NCI-H2171 (cell line): ENCODE measurements at places on chromosomes 12 and 14.
A peak's percentile ranks its signal among the peaks of the same experiment; 100 is the strongest.

DNA sequence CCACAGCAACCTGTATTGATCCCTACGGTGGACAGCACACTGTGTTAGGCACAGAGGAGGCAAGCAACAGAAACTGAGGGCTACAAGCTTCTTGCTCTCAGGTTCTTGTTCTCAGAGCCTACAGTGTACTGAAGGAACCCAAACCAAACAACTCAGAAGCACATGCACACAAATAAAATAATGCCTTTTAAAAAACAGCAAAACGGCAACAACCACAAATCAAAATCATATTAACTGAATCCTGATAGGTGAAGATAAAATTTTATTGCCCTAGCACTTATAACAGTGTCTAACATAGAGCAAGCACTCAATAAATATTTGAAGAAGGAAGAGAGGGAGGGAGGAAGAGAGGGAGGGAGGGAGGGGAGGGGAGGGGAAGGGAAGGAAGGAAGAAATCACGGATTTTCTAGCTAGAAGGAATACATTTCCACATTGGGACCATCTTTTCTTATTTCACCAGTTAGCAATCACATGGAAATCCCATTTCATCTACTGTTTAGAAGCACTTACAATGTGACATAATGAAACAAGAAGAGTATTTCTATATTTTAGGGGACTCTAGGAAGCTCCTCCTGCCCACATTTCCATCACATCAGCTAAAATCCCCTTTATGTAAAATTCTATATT, 27.2 kb downstream of the DMAC2L start:
- no peak for DNase-seq

DNA sequence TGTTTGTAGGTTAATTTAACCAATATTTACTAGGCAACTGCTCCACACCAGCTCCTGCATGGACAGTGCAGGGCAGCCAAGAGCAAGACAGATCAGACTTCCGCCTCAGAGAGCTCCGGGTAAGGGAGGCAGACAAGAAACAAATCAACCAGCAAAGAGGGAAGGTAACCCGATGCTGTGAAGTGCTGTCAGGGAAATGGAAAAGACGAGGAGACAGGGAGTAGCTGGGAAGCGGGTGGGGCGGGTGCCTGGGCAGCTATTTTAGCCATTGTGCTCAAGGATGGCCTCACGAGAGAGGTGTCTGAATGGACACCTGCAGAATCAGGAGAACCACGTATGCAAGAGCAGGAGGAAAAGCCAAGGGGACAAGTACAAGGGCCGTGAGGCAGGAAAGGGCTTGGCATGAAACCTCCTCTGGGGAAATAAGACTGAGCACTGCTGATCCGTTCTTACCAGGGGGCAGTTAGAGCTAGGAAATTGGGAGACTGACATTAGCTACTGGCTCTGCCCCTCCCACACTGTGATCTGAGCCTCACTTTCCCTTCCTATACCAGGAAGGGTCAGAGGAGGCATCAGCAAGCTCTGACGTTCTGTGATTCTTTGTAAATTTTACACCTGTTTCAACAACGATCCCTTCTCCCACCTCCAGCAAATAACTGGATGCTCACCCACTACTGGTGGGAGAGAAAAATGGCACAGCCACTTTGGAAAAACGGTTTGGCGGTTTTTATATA, 6.5 kb upstream of the TMEM119 start:
- no peak for DNase-seq

- no peak for DNase-seq
Measured at GRCh38 chr14:68695856-68696255, 97.0 kb downstream of the ZFP36L1 start.

GRCh38 chr12:3250034-3250433, 172.9 kb downstream of the TSPAN9 start:
- DNase-seq = no peak

- peak; percentile 39 for DNase-seq
Measured at GRCh38 chr14:63204407-63205043, at the start of gene RHOJ. Gene RHOJ (plus strand): TSS chr14:63204443. CDS start chr14:63204870, 427 bp downstream.

DNA sequence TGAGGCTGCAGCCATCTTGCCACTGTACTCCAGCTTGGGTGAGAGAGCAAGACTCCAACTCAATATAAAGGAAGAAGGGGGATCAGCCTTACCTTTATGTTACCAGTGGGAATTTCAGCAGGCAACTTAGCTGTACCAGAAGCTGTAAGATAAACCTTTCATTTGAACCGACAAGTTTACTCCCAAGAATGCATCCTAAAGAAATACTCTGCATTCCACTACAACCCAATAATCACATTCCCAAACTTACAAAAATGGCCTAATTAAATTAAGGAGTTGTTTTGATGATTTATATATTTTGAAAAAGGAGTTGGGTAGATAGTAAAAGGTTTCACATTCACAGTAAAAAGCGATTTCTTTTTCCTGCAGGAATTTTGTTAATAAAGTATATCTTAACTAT, 241.4 kb downstream of the TTC8 start:
- DNase-seq = no peak

GRCh38 chr14:75277008-75277814, 1.4 kb upstream of the FOS start:
- DNase-seq = peak; percentile 54

- no peak for DNase-seq
Measured at GRCh38 chr12:12016284-12017100, 54.2 kb upstream of the BCL2L14 start.

DNA sequence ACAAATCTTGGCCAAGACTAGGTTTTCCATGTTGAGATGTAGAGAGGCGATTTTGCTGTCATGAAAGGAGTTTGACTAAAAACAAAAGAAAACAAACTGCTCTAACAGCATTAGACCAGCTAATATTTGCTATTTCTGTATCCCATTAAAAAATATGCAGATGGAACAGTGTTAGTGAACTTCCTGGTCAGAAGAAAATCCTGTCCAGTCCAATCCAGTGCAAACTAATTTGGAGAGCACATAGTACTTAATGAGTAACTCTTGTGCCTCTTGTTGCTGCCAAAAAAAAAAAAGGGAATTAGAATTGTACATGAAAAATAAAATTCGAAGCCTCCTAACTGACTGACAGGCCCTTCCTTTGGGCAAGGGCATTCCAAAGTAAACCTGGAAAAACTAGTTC, 298.8 kb downstream of the ETNK1 start:
- DNase-seq = no peak

GRCh38 chr12:7297865-7298264, 6.0 kb upstream of the ACSM4 start:
- DNase-seq = no peak

DNA sequence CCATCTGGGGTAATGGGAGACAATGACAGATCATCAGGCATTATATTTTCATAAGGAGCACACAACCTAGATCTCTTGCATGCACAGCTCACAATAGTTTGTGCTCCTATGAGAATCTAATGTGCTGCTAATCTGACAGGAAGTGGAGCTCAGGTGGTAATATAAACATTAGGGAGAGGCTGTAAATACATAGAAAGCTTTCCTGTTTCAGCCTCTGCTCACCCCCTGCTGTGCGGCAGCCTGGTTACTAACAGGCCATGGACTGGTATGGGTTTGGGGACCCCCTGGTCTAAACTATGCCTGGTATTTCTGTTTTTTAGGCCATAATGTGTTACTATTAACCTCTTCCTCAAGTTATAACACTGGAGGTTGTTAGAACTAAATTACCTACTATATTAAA, 1373.7 kb downstream of the LRFN5 start:
- DNase-seq = no peak

- DNase-seq = no peak
Measured at GRCh38 chr12:26661399-26661798, 171.6 kb downstream of the ITPR2 start.

GRCh38 chr12:92921877-92922276, 7.2 kb downstream of the EEA1 start:
- no peak for DNase-seq

DNA sequence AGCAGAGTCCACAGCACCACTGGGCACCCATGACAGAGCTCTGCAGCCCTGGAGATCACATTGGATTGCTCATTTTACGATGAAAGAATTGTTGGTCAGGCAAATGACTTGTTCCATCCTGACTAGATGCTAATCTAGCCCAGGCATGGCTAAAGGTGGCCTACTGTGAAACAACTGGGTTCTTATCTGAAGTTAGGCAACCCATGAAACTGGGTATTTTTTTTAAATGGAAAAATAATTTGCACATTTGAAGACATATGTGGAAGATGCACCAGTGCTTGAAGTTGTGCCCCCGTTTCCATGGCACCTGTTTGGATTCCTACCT, 8.3 kb downstream of the PYGL start:
- no peak for DNase-seq

GRCh38 chr12:34398366-34398705, 376.0 kb downstream of the ALG10 start:
- DNase-seq = no peak

GRCh38 chr12:80129895-80130530, 30.7 kb downstream of the OTOGL start:
- no peak for DNase-seq

DNA sequence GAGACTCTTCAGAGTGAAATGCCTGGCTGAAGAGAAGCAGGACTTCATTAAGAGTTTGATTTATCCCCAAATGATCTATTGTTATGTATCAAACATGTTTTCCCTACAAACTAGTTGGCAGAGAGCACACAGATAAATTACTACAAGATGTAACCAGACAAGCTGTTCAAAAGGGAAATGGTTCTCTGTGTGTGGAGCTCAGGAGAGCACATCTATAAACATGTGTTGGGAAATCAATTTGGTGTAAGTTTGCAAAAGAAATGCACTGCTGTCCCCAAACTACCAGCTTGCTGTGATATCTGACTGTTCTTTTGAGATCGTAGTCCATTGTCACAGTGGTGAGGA, 159.2 kb downstream of the PAH start:
- no peak for DNase-seq

GRCh38 chr12:123550700-123551099, 17.2 kb upstream of the RILPL1 start:
- DNase-seq = no peak

DNA sequence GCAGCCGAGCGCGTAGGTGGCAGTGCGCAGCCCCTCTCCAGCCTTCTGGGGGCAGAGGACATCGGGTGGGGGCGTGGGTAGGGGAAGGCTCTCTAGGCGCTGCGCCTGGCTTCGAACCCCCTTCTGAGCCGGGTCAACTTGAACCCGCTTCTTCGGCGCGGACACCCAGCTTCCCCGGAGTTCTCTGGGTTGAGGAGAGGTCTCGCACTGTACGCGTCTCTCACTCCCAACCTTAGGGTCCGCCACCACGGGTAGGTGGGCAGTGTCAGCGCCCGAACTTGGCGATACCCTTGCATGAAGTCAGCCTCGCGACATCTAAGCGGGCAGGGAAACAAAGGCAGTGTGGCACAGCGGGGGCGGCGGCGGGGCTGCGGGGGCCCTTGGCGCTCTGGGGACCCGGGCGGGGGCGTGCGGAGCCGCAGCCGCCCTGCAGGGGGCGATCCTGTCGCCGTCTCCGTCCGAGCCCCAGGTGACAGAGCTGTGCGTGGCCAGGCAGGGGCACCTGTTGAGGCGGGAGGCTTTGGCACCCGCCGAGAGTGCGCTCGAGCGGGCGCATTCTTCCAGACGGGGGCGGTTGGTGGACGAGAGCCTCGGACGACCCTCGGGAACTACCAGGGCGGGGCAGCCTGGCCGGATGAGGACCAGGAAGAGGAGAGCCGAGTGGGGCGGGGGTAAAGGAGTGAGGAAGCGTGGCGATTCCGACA, 1.1 kb downstream of the GALNT16 start:
- DNase-seq = no peak

DNA sequence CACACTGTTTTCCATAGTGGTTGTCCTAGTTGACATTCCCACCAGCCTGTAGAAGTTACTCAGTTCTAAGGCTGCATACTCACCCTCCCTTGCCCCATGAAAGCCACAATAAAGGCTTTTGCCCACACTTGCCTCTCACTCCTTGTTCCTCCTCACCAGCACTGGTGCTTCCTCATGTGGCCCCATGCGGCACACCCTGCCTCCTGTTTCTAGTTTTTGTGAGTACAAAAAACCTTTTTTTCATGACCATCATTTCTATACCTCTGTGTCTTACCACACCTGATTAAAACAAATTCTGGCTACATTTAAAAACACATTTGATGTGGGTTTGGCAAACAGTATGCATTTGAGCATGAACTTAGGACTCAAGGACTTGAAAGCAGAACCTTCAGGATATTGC, 40.7 kb upstream of the RIN3 start:
- DNase-seq = no peak

DNA sequence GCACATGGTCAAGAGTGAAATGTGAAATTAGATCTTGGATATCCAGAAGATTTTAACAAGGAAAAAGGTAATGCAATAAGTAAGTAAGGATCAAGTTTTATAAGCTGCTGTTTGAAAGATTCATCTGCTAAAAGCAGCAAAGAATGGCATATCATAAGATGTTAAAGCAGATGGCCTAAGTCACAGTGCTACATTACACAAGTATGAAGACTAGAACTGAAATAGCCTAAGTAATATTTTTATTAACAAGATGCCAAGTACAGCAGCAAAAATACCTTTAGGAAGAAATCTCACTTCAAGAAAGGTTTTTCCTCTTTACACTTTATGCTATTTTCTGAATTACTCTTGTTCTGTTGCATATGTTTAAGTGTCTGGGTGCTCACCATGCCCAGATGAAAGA, 414.1 kb downstream of the MDGA2 start:
- no peak for DNase-seq

- no peak for DNase-seq
Measured at GRCh38 chr14:96503306-96503679, 1.1 kb downstream of the PAPOLA start.

DNA sequence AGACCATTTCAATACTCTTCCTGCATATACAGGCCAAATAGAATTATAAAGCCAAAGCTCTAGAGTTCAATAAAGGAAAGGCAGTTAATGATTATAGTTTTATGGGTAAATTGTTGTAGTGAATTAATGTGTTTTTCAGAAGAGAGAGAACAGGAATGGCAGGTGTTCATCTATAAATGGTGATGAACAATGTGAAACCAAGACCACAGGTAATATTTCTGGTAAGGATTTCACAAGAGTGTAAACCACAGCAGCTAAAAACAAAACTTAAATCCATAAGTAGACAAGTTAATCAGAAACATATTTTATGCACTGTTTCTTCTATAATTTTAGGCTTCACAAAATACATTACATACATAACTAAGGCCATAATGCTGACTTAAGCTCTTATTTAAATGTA, 204.4 kb downstream of the SYT1 start:
- DNase-seq = no peak

- DNase-seq = no peak
Measured at GRCh38 chr12:122406701-122407164, 15.7 kb downstream of the CLIP1 start.

GRCh38 chr14:68585690-68586089, 207.2 kb downstream of the ZFP36L1 start:
- DNase-seq = no peak

DNA sequence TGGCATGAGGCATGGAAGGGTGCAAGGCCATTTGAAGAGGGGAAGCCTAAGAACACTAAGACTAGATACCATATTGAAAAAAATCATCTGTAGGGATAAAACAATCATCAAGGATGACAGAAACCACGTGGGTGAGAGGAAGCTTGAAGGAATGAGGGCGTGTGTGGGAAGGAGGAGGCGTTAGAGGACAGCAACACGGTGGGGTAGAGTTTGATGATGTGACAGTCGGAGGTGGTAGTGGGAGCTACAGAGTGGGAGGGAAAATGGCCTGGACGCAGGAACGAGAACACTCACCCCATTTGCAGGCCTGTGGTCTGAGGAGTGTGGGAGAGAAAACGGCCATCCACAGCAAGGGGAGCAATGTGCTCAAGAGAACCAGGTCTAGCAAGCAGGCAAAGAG, 25.4 kb upstream of the NUDT4 start:
- no peak for DNase-seq

- no peak for DNase-seq
Measured at GRCh38 chr12:125069616-125070015, 4.4 kb downstream of the AACS start.

- no peak for DNase-seq
Measured at GRCh38 chr12:34398706-34399630, 376.7 kb downstream of the ALG10 start.
